ENCODE measurements at places on chromosomes 2 and 18.

DNA sequence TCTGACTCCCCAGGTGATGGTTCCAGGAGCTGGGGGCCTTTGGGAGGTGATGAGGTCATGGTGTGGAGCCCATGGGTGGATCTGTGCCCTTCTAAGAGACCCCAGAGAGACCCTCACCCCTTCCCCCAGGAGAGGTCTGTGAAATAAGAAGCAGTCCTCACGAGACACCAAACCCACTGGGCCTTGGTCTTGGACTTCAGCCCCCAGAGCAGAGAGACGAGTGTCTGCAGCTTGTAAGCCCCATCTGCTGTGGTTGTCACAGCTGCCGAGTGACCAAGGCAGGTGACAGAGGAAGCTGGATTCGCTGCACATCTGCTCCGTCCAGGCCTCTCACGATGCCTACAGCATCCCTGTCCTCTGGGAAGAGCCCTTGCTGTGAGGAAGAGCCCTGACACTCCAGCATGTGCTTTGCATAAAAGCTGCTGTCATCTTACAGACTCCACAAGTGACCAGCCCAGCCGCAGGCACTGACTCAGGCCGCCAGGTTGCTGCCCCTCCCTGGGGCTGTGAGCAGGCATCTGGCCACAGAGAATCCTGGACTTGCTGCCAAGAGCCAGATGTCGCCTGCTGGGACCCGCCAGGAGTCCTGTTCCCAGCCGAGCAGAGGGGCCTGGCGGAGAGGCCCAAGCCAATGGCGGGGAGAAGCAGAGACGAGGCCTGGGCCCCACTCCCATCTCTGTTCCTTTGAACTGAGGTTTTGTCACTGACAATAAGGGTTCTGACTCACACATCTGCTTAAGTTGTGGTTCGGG, 150.8 kb downstream of the PXDN start:
- DNase-seq, result peak; percentile 87

- no peak for DNase-seq
Observed at GRCh38 chr2:67838205-67838604, 224.6 kb downstream of the C1D start.

GRCh38 chr2:180056367-180057118, 49.4 kb upstream of the CWC22 start:
- DNase-seq, result no peak

GRCh38 chr2:121283670-121284462, 1.1 kb downstream of the TFCP2L1 start:
- DNase-seq, result no peak

- no peak for DNase-seq
Observed at GRCh38 chr18:10459587-10459986, 5.2 kb downstream of the APCDD1 start.

DNA sequence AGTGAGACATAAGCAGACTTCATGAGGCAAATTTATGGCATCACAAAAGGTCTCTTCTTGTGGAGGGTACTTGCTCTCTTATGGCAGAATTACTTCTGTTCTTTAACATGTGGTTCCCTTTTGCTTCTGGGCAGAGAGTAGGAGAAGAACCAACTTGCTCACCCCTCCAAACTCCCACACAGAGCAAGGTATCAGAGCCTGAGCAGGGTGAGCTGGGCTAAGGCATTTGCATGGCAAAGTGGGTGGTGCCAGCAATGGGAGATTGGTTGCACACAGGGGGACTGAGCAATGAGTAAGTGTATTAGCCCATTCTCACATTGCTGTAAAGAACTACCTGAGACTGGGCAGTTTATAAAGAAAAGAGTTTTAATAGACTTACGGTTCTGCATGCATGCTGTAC, 64.2 kb upstream of the ITGB6 start:
- DNase-seq, result no peak

GRCh38 chr2:241989074-241989473, 119.5 kb downstream of the RTP5 start:
- DNase-seq, result no peak

- no peak for DNase-seq
Observed at GRCh38 chr2:51153236-51153635, 121.3 kb upstream of the NRXN1 start.
